CD4-positive, alpha-beta T cell treated with Interleukin-6 at 100 ng/mL for 8 hours (primary cell): ENCODE measurements at places on chromosomes 16 and 17.
A peak's percentile ranks its signal among the peaks of the same experiment; 100 is the strongest.

- DNase-seq: no peak
These were observed 6.0 kb downstream of the CAPNS2 start for GRCh38 chr16:55572439-55572838.

DNA sequence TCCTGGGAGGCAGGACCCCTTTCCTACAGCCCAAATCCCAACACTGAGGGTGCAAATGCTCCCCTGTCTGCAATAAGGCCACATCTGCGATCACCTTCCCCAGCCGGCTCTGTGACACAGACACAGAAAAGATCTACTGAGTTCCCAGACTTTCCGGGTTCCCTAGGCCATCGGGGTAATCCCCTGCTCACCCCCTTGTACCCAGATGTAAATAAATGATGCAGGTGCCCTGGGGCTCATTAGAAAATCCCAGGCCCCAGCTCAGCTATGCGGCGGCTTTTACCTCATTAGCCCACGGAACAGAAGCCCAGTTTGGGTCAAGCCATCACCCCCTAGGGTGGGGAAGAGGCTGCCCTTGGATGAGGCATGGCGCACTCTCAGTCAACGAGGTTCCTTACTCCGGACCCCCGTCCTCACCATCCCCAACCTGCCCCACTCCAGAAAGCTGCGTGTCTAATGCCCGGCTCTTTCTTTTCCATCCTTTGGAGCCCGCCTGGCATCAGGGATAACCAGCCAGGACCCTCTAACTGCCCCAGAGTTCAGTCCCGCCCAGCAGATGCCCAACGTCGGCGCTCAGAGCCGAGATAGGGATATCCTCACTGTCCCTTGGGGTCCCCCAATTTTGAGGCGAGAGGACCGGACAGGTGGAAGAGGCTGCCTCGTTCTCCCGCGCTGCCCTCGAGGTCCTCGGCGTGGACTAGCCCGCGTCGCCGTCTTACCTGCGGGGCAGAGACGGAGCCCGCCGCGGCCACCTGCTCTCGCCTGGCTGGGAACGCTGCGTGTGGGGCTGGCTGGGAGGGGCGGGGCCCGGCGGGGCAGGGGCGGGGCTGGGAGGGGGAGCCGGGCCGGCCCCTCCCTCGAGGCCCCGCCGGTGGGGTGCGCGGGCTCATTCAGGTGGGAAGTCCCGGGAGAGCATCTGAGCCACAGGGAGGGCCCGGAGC, at the start of gene ZNF385C:
TSS of gene ZNF385C (minus strand) at position 783 of the 941 bp plus-strand sequence. CDS start 35,417 bp downstream, outside the sequence.
- peak; percentile 19 for DNase-seq

GRCh38 chr16:84725481-84726078, 25.8 kb downstream of the USP10 start:
- no peak for DNase-seq

DNA sequence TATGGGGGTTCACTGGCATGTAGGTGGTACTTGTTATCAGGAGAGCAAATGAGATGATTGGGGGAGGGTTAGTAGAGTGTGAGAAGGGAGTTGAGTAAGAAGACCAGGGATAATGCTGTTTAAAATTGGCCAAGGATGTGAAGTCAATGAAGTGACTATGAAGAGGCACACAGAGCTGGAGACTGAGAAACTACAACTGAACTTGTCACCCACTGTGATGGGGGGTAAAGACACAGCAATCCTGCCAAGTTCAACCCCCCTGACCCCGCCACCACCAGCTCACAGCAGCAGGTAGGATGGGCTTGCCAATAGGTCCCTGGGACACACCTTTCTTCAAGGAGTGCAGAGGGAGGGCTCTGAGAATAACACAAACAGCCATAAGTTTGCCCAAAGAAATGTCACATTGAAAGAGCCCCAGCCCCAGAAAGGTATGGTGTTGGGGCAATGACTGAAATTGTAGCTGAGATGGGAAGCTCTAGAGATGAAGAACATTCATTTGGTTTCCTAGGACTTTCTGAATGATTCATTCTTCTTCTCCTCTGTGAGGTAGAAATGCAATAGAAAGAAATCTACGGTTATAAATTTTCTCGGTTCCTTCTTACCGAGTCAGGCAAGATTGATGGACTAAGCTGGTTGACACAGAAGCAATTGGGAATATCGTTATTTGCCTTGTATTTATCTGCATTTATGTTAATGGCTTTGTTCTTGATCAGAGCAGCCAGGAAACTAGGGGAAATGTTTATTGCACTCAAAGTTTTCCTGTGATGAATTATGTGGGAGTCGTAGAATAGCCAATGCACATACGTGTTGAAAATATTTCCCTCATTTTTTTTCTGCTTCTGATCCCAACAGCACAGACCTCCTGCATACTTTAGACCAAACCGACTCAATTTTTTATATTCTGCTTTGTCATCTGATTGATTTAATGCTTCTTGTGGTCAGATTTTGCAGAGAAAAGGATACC, 595.2 kb upstream of the CDH11 start:
- DNase-seq: no peak

DNA sequence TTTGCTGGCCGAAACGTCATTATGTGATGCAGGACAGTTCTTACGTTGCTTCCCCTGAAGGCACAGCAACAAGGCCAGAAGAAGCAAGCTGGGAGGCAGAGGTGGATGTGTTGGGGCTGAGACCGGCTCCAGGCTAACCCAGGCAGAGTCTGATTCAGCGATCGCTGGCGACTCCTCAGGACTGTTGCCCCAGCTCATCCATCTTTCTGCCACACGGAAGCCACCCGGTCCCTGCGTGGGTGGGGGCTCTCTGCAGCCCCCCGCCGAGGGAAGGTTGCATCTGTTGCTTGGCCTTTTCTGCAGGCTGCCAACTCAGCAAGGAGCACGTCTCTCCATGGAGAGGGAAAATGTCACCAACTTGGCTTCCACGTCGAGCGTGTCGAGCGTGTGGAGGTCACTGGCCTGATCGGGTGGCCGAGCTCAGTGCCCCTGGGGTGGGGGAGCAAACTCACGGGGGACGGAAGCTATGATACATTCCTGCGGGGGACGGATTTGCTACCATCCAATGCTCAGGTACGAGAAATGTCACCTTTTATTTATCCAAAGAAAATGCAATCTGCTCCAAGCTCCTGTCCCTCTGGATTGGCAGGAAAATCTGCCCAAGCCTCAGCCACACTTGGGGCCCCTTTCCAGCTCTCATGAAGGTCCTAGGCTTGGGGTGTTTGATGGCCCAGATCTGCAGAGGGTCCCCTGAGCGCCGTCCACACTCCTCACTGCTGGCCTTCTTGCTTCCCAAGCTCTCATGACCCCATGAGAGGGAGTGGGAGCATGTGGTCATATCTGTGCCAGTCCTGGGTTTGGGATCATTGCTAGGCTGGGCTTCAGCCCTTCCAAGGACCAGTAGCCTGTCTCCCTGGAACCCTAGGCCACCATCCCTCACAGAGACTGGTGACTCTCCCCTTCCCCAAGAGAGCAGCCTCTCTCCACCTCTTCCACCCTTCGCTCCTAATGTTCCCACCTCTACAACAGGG, 69.4 kb downstream of the RPH3AL start:
- no peak for DNase-seq

GRCh38 chr17:82888583-82889495, 49.0 kb upstream of the ZNF750 start:
- DNase-seq: no peak

GRCh38 chr17:80799538-80800480, 191.8 kb upstream of the CHMP6 start:
- no peak for DNase-seq

GRCh38 chr17:82754297-82755208, 2.7 kb downstream of the TBCD start:
- DNase-seq: no peak

GRCh38 chr16:87127061-87127765, 190.0 kb downstream of the C16orf95 start:
- no peak for DNase-seq

DNA sequence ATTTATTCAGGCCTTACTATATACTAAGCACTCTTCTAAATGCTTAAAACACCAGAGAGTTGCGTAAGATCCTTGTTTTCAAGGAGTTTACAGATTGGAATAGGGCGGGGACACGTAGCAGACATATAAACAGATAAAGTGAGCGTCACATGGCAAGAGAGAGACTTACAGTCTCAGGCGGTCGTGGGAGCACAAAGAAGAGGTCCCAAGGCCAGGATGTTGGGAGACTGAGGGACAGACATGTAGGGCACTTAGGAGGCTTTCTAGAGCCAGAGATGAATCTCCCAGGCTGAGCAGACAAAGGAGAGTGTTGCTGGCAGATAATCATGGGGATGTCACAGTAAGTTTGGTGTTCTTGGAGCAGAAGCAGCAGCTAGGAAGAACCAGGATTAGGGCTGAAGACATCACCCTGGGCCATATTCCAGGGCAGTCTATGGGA, 119.1 kb upstream of the ANKFN1 start:
- DNase-seq: no peak

- peak; percentile 78 for DNase-seq
These were observed 45.5 kb downstream of the CYTH1 start for GRCh38 chr17:78736526-78737079.

DNA sequence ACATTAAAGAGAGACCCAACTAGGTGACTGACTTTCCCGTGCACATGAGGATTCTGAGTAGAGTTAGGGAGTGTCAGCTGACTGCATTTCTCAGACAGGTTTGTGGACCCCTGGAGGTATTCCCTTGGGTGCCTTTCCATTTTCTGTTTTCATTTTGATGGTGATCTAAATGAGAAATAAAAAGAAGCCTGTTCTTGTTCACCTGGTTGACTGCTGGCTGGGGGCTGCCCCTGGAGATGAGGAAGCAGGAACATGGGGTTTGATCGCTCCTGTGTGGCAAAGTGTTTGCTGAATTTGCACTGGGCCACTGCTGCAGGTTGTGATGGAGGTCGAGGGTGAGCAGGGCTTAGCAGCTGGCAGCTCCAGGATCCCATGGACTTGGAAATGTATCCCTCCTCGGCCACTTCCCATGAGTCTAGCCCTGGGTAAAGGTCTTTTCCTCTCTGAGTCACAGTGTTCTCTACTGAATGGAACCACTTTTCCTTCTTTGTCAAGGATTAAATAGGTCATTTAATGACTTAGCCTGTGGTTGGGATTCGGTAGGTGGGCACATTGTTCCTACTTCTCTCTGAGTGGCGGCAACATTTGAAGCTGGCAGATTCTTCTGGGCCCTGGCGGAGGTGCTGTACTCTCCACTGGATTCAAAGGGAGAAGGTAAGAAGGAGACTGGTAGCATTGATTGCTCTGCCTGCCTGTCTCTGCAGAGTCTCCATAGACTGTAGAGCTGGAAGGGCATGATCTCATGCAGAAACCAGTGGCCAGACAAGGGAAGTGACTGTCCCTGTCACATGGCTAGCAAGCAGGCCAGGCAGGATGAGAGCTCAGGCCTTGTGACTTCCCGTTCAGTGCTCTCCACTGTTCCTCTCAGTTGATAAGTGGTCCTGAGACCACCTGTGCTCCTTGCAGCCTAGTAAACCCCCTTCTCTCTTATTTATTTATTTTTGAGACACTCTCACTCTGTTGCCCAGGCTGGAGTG, 17.9 kb downstream of the SNX29 start:
- DNase-seq: no peak
